IMR-90 (cell line): ENCODE measurements at places on chromosomes 13 and 19. TPM values are rescaled to one million over a fixed set of nuclear protein-coding genes. Genes with fewer than 3 reads are reported as not detected.

- no peak for DNase-seq
Observed at GRCh38 chr19:33303791-33304345, 1.5 kb upstream of the CEBPA start.

GRCh38 chr19:35224681-35225571, 3.6 kb downstream of the FAM187B start:
- no peak for DNase-seq

GRCh38 chr13:32902029-32902780, 114.0 kb upstream of the KL start:
- DNase-seq = no peak

DNA sequence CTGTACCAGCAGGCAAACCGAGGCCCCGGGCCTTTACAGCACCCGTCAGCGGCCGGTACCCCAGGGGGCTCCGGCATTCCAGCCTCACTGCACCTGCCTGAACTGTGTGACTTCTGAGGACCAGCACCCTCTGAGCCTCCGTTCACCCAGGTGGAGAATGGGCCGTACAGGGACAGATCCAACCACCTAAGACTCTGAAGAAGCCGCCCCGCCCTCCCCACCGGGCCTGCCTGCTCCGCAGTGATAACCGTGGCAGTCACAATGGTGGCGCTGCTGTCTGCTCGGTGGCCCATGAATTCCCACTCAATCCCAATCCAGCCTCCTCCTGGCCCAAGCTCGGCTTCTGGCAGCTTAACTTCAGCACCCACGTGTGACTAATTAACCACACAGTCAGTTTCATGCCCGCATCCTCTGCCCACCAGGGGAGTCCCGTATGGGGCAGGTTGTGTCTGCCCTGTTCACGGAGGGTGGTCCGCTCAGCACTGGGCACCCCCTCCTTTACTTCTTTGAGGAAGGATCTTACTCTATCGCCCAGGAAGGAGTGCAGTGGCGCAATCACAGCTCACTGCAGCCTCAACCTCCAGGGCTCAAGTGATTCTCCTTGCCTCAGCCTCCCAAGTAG, 3.4 kb downstream of the TCF3 start:
- DNase-seq = no peak

DNA sequence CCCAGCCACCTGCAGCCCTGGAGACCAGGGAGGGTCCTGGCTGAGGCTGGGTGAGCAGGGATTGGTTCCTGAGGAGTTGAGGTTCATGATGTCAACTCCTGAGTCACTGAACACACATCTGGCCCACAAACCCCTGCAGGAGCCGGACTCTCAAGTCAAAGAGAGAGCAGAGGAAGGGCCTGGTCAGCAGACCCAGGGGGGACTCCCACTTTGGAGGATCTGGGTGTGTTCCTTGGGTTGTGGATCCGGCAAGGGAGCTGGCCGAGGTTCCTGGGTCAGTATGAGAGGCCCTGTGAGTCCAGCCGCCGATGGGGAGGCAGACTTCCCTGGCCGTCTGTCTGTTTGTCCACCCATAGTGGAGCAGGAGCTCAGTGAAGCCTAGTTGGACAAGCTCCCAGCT, 4.0 kb downstream of the SLC7A10 start:
- peak; percentile 18 for DNase-seq

- peak; percentile 92 for DNase-seq
Observed at GRCh38 chr19:41373993-41374392, 2.3 kb upstream of the TMEM91 start.

GRCh38 chr13:80590551-80590950, 249.6 kb upstream of the SPRY2 start:
- no peak for DNase-seq

GRCh38 chr19:39370735-39371134, 20.2 kb downstream of the PAF1 start:
- no peak for DNase-seq

DNA sequence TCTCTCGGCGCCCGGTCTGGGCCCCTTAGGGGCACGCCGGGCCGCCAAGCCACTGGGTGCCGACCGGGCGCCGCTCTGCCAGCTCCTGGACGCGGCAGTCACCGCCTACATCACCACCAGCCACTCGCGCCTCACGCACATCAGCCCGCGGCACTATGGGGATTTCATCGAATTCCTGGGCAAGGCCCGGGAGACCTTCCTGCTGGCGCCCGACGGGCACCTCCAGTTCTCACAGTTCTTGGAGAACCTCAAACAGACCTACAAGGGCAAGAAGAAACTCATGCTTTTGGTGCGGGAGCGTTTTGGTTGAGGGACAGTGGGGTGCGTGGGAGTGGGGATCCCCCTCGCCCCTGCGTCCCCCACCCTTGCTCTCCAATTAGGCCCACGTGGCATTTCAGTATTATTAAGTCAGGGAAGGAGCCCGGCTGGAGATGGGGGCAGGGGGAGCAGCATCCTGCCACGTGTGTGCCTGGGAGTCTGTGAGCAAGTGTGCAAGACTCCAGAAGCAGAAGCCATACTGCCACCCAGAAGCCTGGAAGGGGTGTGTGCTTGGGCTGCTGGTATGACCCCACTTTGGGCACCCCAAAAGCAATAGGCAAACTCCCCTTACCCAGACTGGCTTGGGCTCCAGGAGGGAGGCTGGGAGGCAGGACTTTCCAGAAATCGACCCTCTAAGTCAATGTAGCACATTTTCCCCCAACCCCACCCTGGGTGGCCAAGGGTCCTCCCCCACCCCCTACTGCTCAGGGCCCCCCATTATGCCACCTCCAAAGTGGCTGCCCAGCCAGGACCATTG, 35.7 kb downstream of the ZSWIM4 start:
- DNase-seq = no peak

DNA sequence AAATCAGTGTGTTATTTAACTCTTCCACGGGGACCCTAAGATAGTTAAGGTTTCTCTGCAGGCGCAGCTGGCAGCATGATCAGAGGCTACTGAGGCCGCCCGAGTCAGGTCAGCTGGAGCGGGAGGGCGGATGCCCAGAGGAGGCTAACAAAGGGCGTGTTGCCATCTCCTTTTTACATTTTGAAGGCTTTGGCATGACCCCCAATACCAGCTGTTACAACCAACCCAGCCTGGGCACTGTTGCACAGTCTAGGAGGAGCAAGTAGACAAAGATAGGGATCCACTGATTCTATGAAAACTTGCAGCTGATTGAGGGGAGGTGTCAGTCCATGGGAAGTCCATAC, 15.7 kb downstream of the COL4A2 start:
- no peak for DNase-seq

RELB gene
- total RNA-seq = 5.0 TPM in 2 replicates

ZNF677 gene
- total RNA-seq = 7.0 and 7.5 TPM in 2 replicates

CEACAM7 gene
- not detected in 2 replicates for total RNA-seq

SLC10A2 gene
- total RNA-seq = not detected in 2 replicates
